ENCODE measurements at places on chromosomes 2 and 18.

DNA sequence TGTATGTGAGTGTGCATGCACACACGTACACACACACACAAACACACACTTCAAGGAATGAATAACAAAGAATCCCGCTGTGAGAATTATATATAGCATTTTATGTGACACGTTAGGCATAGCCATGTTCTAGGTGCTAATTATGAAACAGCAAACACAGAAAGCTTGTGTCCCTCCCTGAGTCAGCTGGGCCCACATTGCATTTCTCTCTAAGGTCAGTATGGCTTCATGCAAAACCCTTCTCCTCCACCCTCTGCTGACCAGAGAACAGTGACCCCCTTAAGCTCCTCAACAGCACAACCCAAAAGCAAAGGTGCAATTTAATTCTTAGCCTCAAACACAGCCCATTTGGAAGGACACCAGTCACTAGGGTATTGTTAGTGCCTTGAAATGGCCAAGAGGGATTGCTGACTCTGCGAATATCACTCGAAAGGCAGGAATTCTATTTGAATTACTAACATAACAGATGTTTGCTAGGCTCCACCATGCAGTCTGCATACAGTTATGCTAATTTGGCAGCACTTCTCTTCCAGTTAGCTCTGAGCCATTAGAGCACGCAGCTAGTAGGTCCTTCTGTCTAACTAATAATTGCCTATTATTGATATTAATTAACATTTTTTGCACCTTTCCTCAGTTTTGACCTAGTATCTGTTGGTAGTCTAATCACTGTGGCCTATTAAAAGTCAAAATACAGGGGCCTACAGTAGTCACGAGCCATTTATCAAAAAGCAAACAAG, 149.0 kb downstream of the LNPK start:
- DNase-seq = no peak

GRCh38 chr2:198587240-198587639, 782.8 kb downstream of the PLCL1 start:
- no peak for DNase-seq

DNA sequence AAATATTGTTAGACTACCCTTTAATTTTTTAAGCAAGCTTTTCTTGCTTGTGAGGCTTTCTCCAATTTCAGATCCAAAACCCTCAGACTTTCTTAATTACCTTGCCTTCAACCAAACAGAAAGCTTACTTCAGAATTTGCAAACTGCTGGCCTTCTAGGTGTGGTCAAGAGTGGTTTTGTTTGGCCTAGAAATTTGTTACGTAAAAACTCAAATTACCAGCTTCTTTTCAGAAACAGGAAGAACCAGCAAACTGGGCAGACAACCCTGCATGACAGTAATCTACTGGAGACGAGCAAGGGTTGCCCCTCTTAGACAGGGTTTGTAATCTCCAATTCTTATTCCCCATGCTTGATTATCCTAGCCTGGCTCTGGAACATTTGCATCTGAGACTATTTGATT, 27.1 kb downstream of the SRBD1 start:
- peak; percentile 42 for DNase-seq

DNA sequence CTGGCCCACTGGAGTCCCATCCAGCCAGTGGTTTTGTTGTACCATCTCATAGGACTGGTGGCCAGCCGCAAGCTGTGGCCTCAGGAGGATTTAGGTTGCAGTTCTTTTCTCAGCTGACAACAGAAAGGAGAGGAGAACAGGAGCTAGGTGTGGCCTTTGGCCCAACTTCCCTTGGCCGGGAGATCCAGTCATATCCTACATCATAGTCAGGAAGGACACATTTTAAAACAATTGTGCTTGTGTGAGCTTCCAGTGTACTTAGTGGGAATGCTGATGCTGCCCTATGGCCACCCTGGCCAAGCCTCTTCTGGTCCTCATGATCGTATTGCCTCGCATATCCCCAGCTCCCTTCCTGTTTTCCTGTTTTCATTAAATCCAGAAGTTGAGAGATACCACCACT, 98.1 kb downstream of the WDSUB1 start:
- DNase-seq = no peak

GRCh38 chr18:25650201-25650941, 298.4 kb upstream of the ZNF521 start:
- DNase-seq = no peak

All from suppressor macrophage (primary cell).